NCI-H1694 treated with DMSO at 0.1 percent for 48 hours (cell line): ENCODE measurements at places on chromosomes 12 and 14.

- no peak for DNase-seq
Measured at GRCh38 chr12:57892232-57892972, 45.9 kb upstream of the CTDSP2 start.

- DNase-seq: no peak
Measured at GRCh38 chr14:99755629-99756603, 37.3 kb upstream of the EML1 start.

- DNase-seq: no peak
Measured at GRCh38 chr12:32515137-32515873, 115.9 kb downstream of the FGD4 start.

DNA sequence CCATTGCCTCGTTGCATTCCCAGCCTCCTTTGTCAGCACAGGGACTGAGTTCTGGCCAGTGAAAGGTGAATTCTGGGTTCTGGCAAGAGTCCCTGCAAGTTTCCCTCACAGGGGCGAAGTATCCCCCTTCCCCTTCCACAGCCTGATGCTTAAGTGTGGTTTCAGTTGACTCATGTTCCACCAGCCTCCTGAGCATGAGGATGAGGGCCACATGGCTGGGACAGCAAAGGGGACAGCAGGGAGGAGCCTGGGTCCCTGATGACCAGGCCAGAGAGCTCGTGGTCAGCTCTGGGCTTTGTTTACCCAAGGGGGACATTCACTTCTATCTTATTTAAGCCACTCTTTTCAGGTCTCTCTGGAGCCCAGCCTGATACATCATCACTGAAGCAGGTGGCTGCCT lies 36.5 kb downstream of the CACNA2D4 start:
- DNase-seq: no peak

- DNase-seq: no peak
Measured at GRCh38 chr12:23687947-23688346, 261.5 kb downstream of the SOX5 start.

DNA sequence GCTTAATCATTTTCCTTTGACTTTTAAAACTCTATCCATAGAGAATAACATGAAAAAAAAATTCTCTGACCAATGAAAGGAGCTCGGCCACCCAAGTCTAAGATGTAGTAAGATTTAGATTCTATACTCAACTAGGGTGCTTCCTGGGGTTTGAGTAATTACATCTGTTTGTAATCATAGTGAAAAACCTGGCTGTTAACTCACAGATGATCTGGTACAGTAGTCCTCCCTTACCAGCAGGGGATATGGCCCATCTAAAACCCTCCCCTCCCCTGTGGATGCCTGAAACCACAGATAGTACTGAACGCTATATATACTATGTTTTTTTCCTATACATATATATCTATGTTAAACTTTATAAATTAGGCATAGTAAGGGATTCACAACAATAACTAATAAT lies 89.2 kb downstream of the DAAM1 start:
- DNase-seq: no peak
